Stimulated activated CD8-positive, alpha-beta memory T cell treated with anti-CD3 and anti-CD28 coated beads, Interleukin-4, amount 100 ng/mL, for 4 hours (primary cell): ENCODE measurements at places on chromosomes 4 and X.

- DNase-seq: no peak
These were observed 93.5 kb downstream of the CBLL2 start for GRCh38 chrX:22366166-22366702.

DNA sequence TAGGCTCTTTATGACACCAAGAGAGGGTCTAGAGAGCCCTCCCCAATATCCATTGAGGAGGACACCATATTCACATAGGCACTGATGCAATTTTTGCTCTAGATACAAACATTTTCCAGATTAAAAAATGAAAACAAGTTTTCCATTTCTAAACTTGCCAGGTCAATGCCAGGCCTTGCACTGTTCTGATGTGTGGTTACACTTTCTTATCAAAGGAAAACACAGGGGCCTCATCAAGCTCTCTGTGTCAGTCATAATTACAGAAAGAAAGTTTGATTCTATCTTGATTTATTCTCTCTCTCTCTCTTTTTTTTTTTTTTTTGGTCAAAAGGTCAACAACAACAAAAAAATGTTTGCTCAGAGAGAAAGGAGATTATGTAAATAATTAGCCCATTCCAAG, 80.2 kb upstream of the ACSL4 start:
- DNase-seq: no peak

GRCh38 chr4:189780391-189780790, 160.3 kb upstream of the FRG1 start:
- no peak for DNase-seq

- DNase-seq: no peak
These were observed 23.6 kb downstream of the FAM199X start for GRCh38 chrX:104189837-104190236.

DNA sequence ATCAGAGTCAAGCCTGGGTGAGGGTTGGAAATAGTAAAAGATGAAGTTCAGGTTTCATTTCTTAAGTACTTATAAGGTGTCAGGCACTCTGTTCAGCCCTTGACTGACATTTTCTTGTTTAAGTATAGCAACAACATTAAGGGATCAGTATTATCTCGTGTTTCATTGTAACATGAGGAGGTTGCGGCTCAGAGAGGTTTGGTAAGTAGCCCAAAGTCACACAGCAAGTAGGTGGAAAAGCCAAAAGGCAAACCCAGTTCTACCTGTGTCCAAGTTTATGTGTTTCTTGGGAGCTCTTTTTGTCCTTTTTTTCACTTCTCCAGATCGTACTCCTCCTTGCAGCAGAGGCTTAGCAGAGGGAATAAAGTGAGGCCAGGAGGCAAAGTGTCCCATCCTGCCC, 337.5 kb upstream of the KLF3 start:
- no peak for DNase-seq

GRCh38 chr4:167102475-167102874, 131.8 kb downstream of the SPOCK3 start:
- DNase-seq: no peak

DNA sequence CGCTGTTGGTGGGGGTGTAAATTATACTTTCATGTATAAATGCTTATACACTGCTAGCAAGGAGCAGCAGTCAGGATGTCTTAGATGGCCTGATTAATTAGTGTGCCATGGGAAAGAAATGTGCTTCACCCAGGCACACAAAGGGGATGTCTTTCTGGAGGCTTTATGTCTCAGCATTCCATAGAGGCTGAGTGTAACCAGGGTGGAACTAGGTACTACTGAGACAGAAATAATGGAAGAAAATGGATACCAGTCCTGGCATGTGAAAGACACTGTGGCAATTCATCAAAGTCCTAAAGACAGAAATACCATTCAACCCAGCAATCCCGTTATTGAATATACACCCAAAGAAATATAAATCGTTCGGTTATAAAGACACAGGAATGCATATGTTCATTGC, 52.5 kb downstream of the PF4 start:
- DNase-seq: no peak

- DNase-seq: no peak
These were observed 162.1 kb upstream of the SLC7A11 start for GRCh38 chr4:138404251-138404650.

- no peak for DNase-seq
These were observed 12.1 kb downstream of the HEPH start for GRCh38 chrX:66176134-66176533.

DNA sequence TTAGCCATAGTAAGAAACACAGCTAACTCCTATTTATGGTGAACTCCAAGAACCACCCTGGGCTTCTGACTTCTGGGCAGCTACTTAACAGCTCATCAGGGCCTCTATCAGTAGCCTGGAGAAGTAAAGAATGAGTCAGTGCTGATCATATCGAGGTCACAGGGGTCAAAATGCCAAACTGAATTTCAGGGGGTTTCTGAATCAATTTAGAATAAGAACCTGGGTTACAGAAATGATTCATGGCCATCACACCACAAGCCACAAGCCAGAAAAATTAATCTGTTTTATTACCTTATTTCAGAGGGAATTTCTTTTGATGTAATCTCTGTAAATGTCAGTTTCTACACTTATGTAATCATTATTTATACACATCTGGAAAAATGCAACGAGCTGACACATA, 64.4 kb downstream of the CHST7 start:
- DNase-seq: no peak

DNA sequence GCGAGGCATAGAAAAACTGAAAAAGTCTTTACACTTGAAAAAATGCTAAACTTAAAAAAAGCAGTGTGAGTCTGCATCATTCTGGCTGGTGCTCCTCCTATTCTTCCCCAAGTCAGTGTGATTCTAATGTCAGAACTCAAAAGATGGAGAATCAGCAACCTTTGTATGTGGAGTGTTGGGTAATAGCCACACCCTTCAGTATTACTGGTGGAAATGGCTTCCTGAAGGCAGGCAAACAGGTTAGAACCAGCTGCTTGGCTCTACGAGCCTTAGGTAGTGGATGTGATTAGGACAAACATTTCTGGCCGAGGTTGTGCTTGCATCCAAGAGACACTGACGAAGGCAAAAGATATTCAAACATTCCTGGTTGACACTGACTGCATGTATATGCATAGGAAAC, 353.4 kb upstream of the TACR3 start:
- no peak for DNase-seq

GRCh38 chrX:136215559-136215958, 35.6 kb downstream of the MAP7D3 start:
- no peak for DNase-seq

GRCh38 chr4:111018216-111018615, 395.3 kb upstream of the PITX2 start:
- no peak for DNase-seq

DNA sequence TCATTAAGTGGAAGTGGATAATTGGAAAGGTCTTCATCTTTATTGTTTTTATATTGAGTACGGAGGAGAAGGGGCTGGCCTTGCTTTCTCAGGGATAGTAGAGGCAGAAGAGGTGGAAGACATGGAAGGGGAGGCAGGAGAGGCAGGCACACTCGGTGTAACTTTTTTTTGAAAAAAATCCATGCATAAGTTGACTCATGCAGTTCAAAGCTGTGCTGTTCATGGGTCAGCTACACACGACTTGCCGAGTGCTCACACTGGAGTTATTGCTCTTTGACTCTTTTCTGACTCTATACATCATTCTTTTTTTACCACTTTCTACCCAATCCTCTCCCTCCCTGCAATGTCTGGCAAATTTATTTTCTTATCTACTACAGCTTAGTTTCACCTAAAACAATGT, 158.3 kb upstream of the AADAT start:
- DNase-seq: no peak
